ENCODE measurements at places on chromosomes 4 and X.

GRCh38 chr4:146916479-146917076 lies 29.1 kb downstream of the TTC29 start:
- DNase-seq = peak; percentile 0

DNA sequence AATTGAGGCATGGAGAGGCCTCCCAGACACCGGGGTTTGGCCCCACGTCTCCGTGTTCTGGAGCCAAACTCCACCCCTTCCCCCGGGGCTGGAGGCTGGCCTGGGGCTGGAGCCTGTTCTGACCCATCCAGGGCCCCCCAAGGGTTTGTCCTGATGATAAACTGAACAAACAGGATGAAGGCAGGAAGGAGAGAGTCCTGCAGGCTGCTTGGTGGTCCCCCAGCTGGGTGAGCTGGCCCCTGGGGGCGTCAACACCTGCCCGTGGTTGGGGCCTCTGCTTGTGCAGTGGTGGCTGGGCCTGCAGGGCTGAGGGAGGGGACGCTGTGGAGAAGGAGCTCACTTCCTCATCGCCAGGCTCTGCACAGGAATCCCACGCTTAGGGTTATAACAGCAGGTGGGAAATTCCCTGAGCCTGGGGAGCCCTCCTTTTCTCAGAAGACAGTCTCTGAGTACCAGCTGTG lies 2.3 kb downstream of the SH3TC1 start:
- DNase-seq = no peak

- DNase-seq = no peak
Observed at GRCh38 chr4:51836549-51836948, 6.4 kb upstream of the DCUN1D4 start.

DNA sequence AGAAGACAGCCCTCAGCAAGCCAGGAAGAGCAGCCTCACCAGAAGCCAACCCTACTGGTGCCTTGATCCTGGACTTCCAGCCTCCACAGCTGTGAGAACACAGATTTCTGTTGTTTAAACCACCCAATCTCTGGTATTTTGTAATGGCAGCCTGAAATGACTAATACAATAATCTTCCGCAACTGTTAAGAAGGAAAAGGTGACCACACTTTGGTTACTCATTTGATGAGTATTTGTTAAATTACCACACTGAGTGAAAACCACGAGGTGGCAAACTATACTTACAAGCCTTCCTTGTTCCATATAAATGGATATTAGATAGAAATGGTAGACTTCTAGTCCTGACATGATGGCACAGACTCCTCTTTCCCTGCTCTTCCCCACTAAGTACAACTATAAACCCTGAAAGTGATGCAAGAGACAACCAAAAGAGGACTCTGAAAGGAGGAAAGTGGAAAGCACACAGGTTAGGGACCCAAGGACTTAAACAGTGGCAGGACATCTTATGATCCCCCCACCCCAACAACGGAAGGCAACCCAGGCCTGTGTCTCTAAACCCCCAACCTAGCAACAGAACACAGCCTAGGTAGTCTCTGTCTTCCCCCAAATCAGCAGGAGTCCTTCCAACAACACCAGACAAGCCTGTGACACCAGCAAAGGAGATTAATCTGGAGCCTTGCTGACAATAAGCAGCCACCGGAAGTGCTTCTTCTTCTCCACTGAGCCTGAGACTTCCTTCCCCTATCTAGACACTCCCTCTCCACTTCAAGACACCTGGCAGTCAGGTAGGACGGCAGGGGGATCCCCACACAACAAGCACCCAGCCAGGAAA lies 12.3 kb downstream of the ZNF182 start:
- DNase-seq = no peak

DNA sequence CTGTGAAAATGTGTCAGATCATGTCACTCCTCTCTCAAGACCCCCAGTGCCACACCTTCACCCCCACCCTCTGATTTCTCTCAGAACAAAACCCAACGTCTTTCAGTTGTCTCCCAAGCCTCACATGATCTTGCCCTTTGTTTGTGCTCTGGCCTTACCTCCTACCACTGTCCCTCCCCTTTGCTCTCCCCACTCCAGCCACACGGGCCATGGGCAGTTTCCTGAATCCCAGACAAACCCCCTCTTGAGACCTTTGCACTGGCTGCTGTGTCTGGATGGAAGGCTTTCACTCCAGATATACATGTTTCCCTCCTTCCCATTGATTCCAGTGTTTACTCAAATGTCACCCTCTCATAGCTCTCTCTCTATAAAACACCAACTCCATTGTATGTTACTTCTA lies 3.6 kb upstream of the CENPE start:
- DNase-seq = no peak

DNA sequence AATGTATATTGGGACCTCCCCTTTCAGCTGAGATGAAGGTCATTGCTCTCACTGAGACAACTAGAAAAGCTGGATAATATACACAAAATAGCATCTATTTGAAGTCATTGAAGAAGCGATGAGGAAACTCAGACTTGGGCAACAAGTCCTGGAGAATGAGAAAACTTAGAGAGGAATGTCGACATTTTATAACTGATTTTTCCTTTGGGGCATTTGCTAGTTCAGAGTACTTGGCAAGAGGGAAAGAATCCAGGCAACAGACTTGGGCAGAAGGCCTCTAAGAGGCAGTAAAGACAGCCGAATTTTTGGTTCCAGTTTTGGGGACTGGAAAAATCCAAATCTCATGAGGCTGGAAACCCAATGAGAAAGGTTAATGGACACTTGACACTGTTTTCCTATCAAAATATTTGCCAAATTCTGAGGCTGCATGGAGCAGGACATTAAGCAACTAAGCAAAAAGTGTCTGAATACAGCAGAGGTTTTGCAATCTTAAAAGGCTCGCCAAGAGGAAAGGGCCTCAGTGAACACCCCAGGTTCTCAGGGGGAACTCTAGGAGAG lies 21.0 kb upstream of the ANXA5 start:
- no peak for DNase-seq

GRCh38 chrX:110204986-110205385 lies 112.9 kb downstream of the AMMECR1 start:
- DNase-seq = no peak

DNA sequence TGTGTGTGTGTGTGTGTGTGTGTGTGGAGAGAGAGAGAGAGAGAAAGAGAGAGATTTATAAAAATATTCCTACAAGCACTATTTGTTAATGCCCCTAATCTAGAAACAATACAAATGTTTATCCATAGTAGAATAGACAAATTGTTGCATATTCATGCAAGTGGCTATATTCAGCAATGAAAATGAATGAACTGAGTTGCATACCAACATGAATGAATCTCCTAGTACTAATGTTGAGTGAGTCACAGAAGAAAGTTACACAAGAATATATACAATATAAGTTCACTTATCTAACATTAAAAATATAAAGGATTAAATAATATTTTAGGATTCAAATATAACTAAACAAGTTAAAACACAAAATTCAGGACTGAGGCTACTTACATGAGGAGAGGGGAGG lies 456.8 kb upstream of the AMOT start:
- no peak for DNase-seq

DNA sequence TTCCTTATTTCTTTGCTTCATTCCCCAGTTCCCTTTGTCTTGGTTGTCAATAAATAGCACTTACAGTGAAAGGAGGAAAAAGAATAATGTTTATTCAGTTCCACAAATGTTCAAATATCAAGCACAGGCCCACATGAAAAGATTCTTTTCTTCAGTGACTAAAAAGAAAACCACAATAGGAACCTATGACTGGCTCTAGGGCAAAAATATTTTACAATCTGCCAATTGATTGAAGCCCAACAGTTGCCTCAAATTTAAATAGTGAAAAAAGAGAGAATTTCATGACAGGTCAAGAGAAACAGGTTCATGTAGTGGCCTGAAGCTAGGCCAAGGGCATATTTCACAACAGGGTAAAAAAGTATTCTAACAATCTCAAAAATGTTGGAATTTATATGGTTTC lies 553.8 kb downstream of the CENPC start:
- DNase-seq = no peak

GRCh38 chr4:139743027-139743426 lies 77.4 kb downstream of the MGST2 start:
- DNase-seq = no peak

GRCh38 chrX:24301060-24301459 lies 12.8 kb downstream of the SUPT20HL2 start:
- DNase-seq = no peak

DNA sequence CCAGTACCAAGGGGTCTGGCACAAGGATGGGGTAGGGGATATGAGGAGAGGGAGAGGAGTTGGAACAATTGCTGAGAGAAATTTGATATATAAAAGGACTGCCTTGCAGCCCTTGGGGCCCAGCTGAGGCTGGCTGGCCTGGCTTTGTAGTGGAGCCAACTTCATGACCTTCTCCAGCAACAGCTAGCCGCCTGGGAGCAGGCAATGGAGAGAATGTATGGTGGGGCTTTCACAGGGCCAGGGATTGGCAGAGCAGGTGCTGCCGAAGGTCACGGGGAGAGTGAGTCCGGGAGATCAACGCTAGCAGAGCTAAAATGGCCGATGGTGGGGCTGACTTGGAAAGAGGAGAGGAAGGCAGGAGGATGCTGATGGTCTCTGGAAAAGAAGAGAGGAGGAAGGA lies 120.4 kb upstream of the SMIM10 start:
- DNase-seq = no peak

GRCh38 chr4:103008875-103009729 lies 10.4 kb downstream of the SLC9B1 start:
- peak; percentile 8 for DNase-seq

- no peak for DNase-seq
Observed at GRCh38 chr4:156201050-156201449, 247.4 kb upstream of the CTSO start.
